ENCODE measurements at places on chromosomes 5 and 9. TPM values are rescaled to one million over a fixed set of nuclear protein-coding genes. Genes with fewer than 3 reads are reported as not detected.

- no peak for DNase-seq
Observed at GRCh38 chr9:113995963-113996362, 82.1 kb downstream of the AMBP start.

DNA sequence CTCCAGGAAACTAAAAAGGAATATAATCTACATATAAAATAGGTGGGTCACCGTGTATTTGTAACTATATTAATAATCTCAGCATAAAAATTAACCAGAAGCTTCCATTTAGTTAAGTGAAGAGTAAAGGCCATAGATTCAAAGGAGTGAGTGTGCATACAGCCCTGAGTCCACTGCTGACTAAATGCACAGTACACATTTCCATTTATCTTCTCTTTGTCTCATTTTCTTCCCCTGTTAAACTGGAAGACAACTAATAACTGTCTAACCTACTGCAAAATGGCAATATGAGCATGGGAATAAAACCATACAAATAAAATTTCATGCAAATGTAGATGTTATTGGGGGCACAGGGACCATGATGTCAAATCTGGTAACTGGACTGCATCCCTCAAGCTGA lies 59.9 kb upstream of the DAB2 start:
- DNase-seq: no peak

DNA sequence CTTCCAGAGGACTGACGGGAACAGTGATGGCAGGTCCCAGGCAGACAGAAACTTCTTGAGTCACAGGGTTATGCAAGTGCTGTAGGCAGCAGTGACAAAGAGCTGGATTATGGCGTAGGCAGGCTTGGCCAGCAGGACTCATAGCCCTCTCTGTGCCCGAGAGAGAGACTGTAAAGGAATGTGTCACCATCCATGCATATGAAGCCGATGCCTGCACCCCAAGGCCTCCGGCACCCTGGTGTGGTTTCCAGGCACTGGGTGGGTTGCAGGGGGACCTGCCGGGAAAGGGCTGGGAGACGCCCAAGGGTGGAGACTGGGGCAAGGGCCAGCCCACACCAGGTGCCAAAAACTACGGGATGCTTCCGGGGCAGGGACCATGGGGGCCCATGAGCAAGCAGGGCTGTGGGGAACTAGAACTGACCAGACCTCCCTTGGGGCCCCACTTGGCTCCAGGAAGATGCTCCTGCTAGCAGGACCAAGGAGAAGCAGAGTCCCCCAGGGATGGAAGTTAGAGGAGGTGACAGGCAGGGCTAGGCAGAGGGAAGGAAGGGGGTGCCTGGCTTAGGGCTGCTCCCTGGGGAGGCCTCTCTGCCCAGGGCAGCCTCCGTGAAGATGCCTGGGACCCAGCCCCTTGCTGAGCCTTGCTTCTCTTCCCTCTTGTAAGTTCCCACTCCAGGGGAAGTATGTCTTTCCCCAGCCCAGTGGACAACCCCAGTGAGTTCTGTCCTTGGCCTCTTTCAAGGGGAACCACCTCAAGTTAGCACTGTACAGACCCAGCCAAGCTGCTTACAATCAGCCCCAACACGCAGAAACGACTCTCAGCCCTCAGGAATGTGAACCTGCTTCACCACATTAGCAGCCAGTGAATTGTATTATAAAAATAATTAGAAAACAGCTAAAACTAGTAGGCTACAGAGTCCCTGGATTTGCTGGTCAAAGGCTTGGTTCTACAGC lies 10.5 kb upstream of the IPPK start:
- DNase-seq: no peak

- DNase-seq: no peak
Observed at GRCh38 chr5:55286411-55286933, 21.0 kb downstream of the DHX29 start.

DNA sequence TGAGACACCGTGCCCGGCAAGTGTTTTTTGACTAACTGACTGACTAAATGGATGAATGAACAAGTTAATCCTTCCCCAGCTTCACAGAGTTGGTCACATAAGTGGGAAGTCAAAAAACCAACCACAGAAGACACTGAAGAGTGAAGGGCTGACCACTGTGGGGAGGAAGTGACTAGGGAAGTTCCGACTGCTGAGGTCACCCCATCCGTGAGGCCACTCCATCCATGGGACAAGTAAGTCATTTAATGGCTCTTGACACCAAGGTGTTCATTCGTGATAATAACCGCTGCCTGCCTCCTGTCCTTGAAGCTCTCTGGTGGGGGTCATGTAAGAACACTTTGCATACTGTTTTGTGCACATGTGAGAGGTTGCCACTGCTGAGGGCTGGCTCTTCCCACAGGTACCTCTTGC lies 22.2 kb upstream of the CXCL14 start:
- no peak for DNase-seq

GRCh38 chr9:87063871-87064270 lies 116.6 kb upstream of the GAS1 start:
- DNase-seq: no peak

- no peak for DNase-seq
Observed at GRCh38 chr5:93296338-93296737, 284.7 kb downstream of the NR2F1-AS1 start.

GRCh38 chr5:124007675-124008398 lies 495.9 kb downstream of the CSNK1G3 start:
- DNase-seq: no peak

- DNase-seq: no peak
Observed at GRCh38 chr9:33506626-33507370, 17.3 kb upstream of the ANKRD18B start.

DNA sequence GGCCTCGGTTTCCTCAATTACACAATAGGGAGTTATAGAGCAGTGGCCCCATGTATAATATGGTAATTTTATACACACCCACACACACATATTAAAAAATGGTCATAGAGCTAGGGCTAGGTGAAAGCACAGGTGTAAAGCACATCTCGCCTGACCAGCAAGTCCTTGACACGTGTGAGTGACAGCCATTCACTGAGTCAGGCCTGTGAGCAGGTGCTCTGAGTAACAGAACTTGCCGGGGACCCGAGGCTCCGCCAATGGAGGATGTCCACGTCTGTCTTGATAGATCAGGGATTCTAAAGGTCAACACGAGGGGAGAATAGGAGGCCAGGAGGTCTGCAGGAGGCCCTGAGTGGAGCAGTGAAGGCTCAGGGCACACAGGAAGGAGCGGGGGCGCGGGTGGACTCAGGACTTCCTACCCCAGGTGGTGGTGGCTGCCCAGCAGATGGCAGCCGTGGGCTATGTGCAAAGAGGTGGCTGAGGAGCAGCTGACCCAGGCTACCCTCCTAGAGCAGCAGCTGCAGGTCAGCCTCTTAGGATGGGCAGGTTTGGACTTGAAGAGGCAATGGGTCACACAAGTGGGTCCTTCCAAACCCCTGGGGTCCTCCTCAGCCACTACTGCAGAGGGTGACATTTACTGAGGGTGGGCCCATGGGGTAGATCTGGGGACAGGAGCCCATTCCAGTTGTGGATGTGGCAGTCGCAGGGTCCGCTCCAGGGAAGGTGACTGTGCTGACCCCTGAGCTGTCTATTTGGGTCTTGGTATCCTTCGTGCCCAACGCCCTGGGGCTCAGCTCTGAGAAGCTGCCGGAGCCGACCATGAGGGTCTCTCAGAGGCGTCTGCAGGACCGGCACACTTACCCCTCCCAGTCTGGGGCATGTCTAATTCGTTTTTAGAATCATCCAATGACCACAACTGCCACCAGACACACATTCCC lies 45.9 kb downstream of the PRRT1B start:
- peak; percentile 83 for DNase-seq

DNA sequence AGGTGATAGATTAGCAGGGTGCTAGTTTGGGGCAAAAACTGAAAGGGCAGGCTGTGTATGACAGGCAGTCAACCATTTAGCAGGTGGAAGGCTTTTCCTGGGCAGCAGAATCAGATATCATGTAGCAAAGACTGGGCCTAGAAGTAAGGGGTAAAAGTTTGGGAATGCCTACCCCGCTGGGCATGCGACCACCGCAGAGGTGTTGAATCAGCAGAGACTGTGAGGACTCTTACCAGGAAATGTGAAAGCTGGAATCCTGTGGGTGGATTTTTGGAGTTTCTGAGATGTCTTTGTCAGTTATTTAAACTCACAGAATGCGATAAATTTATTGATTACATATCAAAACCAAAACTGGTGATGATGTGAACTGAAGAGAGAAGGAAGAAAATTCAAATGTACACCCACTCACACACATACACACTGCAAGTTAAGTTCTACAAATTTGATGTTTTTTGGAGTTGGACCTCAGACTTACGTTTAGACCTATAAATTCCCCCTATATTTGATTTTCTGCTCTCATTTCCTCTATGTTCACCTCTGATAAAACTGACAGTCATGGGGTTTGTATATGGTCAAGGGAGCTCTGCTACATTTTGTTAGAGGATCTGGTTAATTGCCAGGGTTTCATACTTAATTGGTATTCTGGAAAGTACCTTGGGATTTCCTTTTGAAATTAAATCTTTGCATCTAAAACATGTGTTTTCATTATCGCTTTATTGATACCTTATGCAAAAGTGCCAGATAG lies 333.6 kb downstream of the CSNK1G3 start:
- no peak for DNase-seq

GRCh38 chr5:76836585-76836984 lies 13.2 kb upstream of the S100Z start:
- DNase-seq: no peak

DNA sequence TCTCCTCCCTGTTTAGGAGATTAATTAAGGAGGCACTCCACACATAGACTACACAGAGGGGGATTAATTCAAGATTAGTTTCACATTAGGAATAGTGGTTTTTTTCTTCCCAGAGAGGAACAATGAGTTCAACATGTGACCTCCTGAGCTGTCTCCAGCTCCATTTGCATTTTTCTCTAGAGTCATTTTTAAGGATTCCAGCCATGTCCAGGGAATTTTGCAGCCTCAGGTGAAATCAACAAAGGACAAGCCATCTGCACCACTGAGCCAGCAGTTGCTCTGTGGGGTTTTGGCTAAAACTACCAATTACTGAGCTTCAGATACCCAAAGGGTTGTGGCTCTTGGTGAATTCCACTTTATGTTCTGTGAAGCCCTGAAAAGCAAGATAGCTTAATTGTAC lies 258.5 kb upstream of the PPP1R2B start:
- no peak for DNase-seq

DNA sequence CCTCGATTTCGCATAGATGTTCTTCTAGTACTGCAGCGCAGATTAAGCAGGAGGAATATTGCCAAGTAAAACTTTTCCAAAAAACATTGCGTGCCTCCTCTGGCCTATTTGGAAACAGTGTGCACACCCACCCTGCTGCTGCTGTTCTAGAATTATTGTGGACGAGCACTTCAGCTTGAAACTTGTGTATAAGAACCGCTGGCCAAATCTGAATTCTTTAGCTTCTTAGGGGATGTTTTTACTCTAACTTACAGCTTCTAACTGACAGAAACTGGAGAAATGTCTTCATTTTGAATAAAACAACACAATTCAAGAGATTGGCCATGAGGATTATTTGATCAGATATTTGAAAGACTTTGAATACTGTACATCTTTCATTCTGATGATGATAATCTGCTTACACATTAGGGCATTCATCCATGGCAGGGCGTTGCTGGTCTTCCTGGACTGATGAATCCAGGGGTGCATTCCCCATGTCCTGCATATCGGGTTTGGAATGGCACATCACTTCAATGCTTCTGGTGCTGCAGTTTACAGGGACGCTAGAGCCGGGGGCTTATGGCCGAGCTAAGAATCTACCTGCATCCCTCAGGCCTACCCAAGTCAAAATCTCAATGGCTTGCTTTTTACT lies 6.5 kb downstream of the ADAMTS16 start:
- DNase-seq: no peak

DNA sequence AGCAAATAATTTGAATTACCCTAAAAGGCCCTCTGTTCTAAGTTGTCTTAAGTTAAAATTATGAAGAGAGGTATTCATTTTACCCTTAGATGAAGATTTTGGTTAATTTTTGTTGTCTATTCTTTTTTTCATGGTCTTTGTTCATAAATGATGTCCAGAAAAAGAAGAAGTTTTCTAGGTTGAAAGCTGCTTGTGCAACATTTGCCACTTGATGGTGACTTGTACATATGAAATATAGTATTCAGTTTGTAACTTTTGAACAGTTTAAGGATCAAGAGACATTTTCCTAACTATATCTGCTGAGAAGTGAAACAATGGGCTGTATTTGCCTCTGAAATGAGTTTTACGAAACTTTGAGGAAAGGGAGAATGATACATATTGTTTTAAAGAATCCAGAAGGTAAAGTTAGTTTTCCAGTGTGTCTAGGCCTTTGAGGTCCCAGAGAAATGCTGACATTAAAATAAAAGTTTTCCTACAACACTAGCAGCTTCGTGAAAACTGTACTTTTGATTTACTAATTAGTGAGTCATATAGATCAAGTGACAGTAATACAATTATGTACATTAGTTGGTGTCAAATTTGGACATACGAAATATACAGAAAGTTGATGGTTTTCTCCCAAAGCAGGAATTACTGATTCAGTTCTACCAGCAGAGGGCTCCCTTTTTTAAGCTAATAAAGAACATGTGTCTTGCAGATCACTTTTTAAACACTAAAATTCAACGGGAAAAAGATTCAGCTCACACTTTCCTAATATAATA lies 70.5 kb downstream of the PIK3R1 start:
- no peak for DNase-seq

GRCh38 chr5:95044096-95044495 lies 240.8 kb downstream of the MCTP1 start:
- DNase-seq: no peak

The SAXO1 gene
- total RNA-seq: 0.42 TPM

The RORB gene
- 0.03 TPM for total RNA-seq

The TLX3 gene
- not detected for total RNA-seq

The TMEM215 gene
- total RNA-seq: not detected

The ESM1 gene
- total RNA-seq: 1.1 TPM

The KIAA1191 gene
- total RNA-seq: 70.0 TPM

All from activated naive CD8-positive, alpha-beta T cell treated with anti-CD3 and anti-CD28 coated beads, Interleukin-2, amount 10 ng/mL, durations not matched to agents 7 days and 5 days (primary cell).